Fibroblast of villous mesenchyme (primary cell): ENCODE measurements at places on chromosomes 12 and 14.

DNA sequence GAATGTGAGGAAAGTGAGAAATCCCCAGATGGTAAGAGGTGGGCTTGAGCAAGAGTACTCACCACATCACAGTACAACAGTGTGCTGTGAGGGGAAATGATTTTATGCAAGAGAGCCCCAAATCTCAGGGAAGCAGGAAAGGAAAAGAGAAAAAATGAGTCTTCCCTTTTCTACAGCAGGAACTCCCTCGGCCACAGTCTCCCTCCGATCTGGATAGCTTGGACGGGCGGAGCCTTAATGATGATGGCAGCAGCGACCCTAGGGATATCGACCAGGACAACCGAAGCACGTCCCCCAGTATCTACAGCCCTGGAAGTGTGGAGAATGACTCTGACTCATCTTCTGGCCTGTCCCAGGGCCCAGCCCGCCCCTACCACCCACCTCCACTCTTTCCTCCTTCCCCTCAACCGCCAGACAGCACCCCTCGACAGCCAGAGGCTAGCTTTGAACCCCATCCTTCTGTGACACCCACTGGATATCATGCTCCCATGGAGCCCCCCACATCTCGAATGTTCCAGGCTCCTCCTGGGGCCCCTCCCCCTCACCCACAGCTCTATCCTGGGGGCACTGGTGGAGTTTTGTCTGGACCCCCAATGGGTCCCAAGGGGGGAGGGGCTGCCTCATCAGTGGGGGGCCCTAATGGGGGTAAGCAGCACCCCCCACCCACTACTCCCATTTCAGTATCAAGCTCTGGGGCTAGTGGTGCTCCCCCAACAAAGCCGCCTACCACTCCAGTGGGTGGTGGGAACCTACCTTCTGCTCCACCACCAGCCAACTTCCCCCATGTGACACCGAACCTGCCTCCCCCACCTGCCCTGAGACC, 7.8 kb downstream of the ATN1 start:
- no peak for DNase-seq

DNA sequence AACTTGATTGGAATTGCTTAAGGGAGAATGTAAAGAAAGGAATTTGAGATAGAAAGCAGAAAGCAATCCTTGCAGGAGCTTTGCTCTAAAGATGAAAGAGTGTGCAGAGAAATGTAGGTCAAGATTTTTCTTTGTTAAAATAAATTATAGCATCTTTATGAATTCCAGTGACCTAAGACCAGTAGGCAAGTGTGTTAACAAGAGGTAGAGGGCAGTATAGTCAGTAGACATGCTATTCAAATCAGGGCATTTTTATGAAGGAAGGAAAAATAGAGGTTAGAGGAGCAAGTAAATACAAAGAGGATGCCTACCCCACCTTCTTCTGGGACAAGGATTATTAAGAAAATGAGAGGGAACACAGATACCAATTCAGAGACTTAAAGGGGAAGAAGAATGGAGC, 148.5 kb downstream of the PLCZ1 start:
- DNase-seq, result peak; percentile 8

DNA sequence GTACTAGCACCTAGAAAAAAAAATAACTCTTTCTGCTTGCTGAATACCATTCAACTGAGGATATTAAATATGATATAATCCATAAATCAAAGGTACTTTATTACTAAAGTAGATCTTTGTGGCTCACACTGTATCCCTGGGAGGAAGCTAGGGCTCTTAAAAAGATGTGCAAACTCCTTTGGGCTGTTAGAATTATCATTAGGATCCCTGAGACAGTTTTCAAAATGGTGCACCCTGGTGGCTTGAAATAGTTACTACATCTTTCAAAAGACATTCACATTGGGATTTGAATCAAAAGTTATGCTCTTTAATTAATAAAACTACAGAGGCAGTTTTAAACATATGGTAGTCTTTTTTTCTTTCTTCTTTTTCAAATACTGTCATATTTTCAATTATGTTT, 228.5 kb upstream of the G2E3 start:
- DNase-seq, result peak; percentile 2

GRCh38 chr12:114774197-114774596, 90.2 kb upstream of the TBX3 start:
- peak; percentile 79 for DNase-seq

DNA sequence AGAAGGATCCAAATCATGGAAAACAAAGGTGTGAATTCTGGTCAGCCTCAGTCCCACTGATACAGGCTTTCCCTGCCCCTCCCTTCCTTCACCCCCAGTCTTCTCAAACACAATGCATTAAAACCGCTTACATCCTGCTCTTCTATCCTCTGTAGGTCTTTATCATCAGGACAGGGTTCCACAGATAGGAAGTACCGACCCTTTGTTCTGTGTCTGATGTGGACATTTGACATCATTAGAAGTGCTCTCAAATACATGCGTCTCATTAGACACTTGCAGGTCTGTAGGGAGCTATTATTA, 339 bp downstream of the EDDM3B start:
- DNase-seq, result no peak

- DNase-seq, result no peak
Measured at GRCh38 chr12:123268850-123269249, 2.8 kb downstream of the CDK2AP1 start.

GRCh38 chr14:20848955-20849570, 42.1 kb upstream of the RNASE3 start:
- DNase-seq, result no peak

DNA sequence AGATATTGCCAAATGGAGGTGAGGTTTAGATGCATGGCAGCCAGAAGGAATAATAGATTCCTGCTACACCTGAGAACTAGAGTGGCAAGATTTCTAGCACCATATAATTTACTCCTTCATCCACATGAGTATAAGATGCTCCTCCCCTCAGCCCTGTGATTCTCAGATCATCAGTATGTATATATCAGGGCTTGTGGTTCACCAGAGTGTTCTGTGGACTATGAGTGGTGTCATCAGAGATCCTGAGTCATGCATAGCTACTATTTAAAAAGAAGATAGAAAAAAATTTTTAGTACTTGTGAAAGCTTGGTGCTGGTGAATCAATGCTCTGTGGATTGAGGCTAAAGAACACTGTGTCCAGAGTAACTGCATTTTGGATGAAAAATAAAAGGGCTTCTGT, 285.9 kb downstream of the BMP4 start:
- peak; percentile 89 for DNase-seq

GRCh38 chr12:94750864-94751263, 100.5 kb upstream of the TMCC3 start:
- DNase-seq, result no peak

- no peak for DNase-seq
Measured at GRCh38 chr12:113298861-113299545, 35.9 kb downstream of the SLC8B1 start.

DNA sequence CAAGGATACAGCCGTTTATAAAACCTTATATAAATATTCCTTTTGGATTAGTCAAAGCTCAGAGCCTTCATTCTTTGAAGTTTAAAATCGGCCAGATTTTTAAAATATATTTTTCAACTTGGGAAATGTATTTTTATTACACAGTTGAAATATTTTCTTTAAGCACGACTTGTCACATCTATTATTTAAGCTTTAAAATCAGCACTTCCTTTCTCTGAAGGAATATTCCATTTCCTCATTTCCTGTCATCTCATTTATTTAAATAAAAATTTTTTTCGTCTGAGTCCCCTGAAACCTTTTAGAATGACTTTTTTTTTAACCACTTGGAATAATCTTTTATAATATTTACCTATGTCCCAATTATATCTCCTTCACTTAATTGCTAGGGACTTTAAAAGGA, 107.5 kb upstream of the PDE3A start:
- DNase-seq, result no peak

GRCh38 chr12:57850854-57851430, 4.4 kb upstream of the CTDSP2 start:
- DNase-seq, result no peak

GRCh38 chr12:115013236-115013981, 329.4 kb upstream of the TBX3 start:
- DNase-seq, result peak; percentile 26

- DNase-seq, result no peak
Measured at GRCh38 chr14:104371031-104371430, 208.5 kb upstream of the C14orf180 start.

GRCh38 chr14:26597589-26598080, at the start of gene NOVA1:
NOVA1 (minus strand) TSS chr14:26598033; CDS start chr14:26597436, 597 bp downstream.
- no peak for DNase-seq

- no peak for DNase-seq
Measured at GRCh38 chr14:97477353-97477752, 680.2 kb downstream of the VRK1 start.

DNA sequence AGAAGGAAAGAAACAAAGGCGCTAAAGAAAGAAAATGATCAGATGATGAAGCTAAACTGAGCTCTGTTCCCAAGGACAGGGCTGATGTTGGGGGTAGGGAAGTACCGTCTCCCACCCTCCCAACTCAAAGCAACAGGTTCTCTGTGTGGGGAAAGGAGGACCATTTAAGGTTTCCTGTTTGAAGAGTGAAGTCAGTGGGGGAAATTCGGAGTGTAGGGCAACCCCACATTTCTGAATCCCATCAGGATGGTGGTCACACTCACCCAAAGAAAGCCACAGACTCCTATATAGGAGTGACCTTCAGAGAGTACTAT, 131.1 kb downstream of the KSR2 start:
- no peak for DNase-seq

DNA sequence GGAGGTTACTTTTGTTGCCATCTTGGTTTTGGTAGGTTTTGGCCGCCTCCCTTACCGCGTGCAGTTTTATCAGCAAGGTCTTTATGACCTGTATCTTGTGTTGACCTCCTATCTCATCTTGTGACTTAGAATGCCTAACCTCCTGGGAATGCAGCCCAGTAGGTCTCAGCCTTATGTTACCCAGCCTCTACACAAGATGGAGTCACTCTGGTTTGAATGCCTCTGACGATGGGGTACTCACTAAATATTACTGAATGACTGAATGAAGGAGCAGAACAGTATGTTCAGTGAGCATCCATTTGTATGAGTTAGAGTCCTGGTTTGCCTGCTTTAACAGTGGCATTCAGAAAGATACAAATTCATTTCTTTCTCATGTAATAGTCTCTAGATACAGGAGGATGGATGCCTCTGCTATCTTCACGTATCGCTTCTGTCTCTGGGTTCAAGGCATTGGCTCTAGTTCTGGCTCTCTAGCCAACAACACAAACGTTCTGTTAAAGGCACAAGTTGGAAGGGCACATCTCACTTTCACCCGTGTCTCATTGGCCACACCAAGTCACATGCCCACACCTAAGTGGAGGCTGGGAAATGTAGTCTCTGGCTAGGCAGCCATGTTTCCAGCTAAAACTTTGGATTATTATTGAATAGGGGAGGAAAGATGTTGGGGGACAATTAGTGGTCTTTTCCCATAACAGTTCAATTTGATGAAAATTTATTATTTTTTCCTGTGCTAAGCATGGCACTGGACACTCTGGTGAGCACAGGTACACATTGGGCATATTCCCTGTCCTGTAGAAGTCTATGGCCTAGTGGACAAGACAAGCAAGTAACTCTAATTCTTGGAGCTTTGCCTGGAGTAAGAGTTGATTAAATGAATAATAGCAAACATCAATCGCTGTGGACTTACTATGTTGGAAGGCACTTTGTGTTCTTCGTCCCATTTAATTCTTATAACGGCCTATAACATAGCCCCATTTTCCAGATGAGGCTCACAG, 75.2 kb upstream of the RPH3A start:
- DNase-seq, result peak; percentile 1

GRCh38 chr14:84544486-84545131, 985.3 kb upstream of the FLRT2 start:
- DNase-seq, result no peak

GRCh38 chr12:4996714-4997113, 47.0 kb upstream of the KCNA5 start:
- DNase-seq, result no peak

DNA sequence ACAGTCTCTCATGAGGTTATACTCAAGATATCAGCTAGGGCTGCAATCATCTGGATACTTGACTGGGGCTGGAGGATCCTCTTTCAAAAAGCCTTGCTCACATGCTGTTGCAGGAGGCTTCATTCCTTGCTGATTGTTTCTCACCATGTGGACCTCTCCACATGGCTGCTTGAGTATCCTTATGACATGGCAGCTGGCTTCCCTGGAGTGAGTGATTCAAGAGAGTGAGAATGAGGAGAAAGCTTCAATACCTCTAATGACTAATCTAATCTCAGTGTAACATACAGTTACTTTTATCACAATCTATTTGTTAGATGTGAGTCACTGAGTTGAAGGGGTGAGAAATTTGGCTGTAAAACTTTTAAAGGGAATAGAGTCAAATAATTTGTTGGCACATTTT, 14.4 kb upstream of the SDR39U1 start:
- DNase-seq, result no peak

DNA sequence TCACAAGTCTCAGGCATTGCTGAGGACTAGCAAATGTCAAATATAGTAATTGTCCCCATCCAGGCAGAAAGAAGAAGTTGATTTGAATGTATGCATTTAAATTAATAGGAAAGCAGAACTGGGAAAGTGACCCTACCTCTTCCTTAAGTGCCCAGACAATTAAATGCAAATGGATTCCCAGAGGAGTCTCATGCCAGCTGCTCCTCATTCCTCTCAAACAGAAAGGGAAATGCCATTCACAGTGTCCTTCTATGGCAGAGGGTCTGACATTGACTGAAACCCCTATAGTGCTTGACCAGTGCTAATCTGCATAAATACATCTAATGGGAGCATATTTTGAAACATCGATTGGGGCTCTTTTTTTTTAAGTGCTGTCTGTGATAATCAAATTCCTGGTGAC, 292.4 kb upstream of the SEL1L start:
- no peak for DNase-seq

DNA sequence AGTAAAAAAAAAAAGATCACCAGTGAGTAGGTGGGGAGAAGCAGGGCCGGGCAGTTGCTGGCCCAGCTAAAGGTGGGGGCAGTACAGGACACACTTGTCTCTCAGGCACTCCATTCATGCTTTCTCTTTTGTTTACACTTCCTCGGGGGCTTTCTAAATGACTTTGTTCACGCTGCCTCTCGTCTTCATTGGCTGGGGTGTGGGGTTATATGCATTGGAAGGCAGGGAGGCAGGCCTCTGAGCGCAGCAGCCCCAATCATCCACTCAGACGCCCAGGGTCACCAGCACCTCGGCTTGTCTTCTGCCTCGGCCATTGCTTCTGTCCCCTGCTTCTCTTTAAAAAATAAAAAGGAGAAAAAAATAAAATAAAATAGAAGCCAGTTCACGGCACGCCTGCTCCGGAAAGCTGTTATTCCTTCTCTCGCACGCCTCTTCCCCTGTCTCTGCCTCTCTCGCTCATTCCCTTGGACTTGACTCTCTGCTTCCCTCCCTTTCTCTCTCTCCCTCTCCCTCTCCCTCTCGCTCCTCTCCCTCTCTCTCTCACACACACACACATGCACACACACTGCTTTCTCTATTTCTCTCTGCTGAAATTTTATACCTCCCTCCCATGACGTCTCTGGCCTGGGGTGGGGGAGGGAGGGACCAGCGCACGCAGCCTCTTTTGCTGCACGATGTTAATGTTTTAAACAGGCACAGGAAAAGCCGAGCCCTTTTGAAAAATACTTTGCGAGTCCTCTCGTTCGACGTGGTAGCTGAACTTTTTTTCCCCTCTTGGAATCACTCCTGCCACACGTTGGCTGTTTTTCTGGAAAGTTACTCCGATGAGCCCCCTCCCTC, at the start of gene TGFB3:
Gene TGFB3, minus strand, starts transcription at position 570 of the 840 bp plus-strand sequence. CDS start 1,102 bp downstream, outside the sequence.
- DNase-seq, result peak; percentile 94

GRCh38 chr14:77219591-77219990, 38.0 kb downstream of the TMEM63C start:
- DNase-seq, result no peak

- DNase-seq, result peak; percentile 30
Measured at GRCh38 chr14:44914849-44915248, 46.9 kb downstream of the KLHL28 start.

GRCh38 chr12:118145113-118145797, 9.3 kb downstream of the PEBP1 start:
- no peak for DNase-seq
